Activated naive CD4-positive, alpha-beta T cell treated with anti-CD3 and anti-CD28 coated beads, Interleukin-2, amount 50 U/mL, for 16 hours (primary cell): ENCODE measurements at places on chromosomes 3 and 15.

DNA sequence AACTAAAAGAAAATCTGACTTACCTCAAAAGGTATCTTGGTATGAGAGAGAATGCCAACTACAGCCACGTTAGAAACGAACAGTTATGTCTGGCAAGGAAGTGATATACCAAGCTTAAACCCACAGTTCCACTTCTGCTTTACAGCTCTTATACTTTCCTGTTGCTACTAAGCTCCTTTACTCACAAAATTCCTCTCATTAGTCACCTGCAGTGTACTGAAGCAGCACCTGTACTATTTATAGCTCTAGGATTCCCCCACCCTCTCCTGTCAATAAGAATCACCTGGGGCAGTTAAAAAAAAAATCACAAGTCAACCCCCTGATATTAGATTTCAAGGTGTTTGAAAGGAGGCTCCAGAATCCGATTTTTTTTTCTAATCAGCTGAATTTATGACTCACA is 2.9 kb upstream of the TMEM266 start:
- DNase-seq, result no peak

DNA sequence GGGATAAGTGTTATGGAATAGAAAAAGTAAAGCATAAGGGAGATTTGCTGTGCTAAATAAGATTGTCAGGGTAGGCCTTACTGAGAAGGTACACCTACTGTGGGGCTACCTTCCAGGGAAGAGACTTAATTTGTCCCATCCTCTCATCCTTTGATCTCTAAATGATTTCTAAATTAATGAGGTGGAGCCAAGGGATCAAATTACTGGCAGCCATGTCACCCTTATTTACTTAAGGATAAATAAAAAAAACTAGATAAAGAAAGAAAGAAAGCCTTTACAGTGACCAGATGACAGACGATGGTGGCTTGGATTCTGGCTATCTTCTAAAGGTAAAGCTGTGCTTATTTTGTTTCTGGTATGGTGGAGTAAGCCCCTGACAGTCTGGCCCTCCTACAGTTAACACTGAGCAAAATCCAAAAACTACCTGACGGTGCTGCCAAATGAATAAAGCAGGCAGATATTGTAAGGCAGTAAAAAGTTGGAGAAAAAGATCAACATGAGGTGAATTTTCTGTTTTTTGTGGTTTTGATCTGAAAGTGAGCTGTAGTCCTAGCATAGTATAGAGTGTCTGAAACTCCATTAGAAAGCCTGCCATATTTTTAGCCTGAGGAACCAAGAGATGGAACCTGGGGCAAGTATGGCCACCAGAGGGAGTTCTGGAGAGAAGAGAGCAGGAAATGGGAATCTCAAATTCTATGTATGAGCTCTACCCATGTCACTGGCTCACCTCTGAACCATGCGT is 285.1 kb upstream of the MANF start:
- no peak for DNase-seq

DNA sequence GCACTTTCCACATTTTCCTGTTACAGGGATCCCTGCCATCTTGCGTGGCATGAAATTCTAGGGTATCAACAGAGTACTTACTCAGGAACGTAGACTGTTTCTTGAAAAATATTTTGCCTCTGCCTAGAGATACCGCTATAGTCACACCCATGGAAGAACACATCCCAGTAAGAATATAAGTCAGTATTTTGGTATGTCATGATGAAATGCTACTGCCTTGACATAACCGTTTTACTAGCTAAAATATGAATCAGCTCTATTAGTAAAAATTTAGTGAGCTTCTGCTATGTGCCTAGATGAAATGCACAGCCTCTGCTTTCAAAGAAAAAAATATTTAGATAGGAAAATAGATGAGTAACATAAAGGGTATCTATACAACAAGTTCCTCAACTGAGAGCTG is 276.4 kb downstream of the TBC1D5 start:
- DNase-seq, result no peak

DNA sequence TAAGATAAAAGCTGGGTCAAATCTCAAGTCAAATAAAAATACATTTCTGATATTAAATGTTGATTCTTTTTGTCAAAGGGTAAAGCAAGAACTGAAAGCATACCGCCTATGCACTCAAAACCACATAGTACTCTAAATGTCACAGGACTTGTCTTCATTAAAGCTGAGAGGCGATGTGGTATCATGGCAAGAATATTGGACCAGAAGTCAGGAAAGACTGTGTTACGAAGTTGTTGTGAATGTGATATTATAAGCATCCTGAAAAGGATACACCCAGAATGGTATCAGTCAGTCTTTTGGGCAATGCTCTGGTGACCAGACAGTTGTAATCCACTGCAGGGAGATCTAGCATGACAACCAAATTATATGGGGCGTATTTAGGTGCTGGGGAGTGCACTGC is 33.8 kb downstream of the TIGIT start:
- DNase-seq, result no peak

- no peak for DNase-seq
These were observed 33.4 kb downstream of the EIF3J start for GRCh38 chr15:44570361-44570760.

DNA sequence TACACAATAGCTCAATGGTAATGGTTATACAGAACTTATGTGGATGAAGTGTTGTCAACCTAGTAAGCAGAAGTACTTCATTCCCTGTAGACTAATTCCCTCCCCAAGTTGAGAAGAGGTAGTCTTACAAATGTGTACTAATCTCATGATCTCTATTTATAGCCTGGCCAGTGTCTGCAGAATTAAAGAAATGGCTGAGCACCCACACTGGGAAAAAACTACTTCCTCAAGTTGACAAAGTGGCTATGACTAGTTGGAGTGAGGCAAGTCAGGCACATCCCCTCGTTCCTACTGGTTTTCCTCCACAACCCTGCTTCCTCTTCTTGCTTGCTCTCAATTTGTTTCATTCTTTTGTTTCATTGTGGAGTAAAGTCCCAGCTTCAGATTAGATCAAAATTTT is 566.7 kb upstream of the ZNF717 start:
- DNase-seq, result no peak

GRCh38 chr3:152261329-152261728 is 7.4 kb upstream of the MBNL1 start:
- no peak for DNase-seq

GRCh38 chr3:172040078-172040980 is 951 bp downstream of the FNDC3B start:
- DNase-seq, result peak; percentile 32

DNA sequence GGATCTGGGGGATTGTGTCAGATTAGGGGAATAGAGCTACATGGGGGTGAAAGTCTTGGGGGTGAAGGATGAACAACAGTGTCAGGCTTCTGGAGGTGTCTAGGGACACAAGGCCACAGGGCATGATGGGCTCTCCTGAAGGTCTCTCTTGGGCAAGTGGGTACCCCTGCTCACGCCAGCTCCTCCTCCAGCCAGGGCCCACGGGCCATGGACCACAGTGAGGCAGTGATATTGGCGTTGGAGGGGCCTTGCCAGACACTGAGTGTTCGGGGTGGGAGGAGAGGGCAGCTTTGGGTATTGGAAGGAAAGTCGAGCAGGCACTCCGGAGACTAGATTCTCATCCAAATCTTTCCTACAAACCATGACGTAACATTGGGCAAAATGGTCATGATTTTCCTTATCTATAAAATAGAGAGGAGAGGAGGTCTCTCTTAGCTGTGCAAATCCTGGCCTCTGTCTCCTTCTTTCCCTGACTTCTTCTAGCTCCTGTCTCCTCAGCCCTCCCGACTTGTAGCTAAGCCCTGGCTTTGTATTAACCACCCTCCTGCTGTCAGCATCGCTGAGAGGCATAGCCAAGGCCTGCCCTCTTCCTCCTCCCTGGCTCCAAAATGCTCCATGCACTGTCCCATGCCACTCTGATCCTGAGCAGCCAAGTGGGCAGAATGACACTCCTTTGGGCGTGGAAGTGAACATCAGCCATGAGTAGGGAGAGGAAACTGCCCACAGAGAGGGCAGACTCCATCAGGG is 24.0 kb upstream of the SRP14 start:
- no peak for DNase-seq

DNA sequence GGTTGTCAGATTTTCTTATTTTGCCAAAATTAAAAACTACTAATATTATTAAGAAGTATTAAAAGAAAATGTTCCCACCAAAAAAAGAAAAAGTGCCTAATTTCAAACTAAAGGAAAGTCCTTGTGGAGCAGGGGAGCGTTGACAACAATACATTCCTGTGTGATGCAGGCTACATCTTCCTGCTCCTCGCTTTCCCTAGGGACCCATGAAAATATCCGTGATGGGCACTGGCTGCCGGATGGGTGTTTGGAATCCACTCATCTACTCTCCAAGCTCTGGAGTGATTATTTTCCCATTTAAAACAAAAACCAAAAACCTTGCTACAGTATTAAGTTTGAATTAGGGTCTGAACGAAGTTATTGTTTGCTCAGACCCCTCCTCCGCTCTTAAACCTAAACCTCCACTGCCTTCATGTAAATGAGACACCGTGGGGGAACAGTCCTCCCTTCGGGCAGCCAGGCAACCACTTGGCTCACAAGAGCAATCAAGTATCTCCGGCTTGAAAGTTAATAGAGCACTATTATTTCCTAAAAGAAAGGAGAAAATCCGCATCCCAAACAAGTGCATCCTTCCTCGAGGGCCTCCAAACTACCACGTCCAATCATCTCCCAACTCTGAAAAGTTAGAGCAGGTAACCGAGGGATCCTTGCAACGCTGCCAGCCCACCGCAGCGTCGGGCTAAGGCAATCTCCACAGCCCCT is 1.5 kb downstream of the ITGB5 start:
- no peak for DNase-seq

GRCh38 chr3:117118604-117119003 is 409.0 kb downstream of the TUSC7 start:
- DNase-seq, result no peak

DNA sequence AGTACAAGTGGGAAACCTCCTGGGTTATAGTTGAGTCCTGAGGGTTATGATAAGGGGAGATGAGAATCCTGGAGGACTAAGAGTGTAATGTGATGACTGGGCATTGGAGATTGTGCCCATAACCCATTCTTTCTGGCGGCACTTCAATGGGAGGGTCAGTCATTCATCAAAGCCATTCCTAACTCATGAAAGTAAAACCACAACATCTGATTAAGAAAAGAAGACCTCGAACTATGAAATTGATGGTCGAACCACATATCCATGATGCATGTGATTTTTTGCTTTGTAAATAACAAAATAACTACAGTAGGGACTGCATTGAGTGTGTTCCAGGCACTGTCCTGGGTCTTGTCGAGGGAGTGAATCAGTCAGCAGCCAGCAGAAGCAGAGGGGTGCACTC is 215.1 kb downstream of the SHQ1 start:
- DNase-seq, result no peak

GRCh38 chr3:119604878-119605277 is 7.2 kb downstream of the PLA1A start:
- DNase-seq, result no peak

- DNase-seq, result no peak
These were observed 42.2 kb downstream of the C3orf38 start for GRCh38 chr3:88191872-88192409.

GRCh38 chr15:58457466-58457965 is 25.7 kb downstream of the LIPC start:
- DNase-seq, result no peak

DNA sequence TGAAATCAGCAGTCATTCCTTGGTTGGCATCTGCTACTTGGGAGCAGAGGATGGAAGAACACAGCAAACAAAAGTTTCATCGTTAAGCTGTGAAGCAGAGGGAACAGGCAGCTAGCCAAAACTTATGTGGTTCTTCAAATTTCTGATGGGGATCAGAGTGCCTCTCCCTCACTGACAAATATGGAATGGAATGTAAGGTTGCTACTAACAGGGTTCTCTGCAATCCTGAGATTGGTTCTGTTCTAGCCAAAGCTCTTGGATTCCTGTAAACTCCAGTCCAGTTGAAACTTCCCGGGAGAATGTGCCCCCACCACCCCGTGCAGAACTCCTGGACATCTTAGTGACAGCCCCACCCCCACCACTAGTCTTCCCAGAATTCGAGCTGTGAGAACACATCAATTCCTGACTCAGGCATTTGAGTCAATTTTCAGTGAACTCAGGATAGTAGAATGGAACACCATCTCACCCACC is 55.9 kb upstream of the PHLDB2 start:
- DNase-seq, result no peak

DNA sequence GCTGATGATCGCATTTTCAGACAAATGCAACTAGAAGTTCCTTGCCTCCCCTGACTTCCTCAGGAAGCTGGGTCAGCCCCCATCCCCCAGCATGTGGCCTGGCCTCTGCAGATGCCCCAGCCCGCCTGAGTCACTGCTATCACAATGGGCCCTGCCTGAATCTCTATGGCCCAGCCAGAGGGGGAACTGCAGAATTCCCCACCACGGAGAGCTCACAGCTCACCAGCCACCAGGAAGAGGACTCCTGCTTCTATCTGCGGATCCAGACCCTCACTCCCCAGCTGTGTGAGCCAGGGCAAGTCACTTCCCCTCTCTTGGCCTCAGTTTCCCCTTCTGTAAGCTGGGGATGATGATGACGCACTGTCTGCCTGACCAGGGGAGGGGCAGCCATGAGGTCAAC is 6.9 kb downstream of the PLXND1 start:
- no peak for DNase-seq

- DNase-seq, result no peak
These were observed 97.4 kb upstream of the CCDC80 start for GRCh38 chr3:112738366-112738765.

DNA sequence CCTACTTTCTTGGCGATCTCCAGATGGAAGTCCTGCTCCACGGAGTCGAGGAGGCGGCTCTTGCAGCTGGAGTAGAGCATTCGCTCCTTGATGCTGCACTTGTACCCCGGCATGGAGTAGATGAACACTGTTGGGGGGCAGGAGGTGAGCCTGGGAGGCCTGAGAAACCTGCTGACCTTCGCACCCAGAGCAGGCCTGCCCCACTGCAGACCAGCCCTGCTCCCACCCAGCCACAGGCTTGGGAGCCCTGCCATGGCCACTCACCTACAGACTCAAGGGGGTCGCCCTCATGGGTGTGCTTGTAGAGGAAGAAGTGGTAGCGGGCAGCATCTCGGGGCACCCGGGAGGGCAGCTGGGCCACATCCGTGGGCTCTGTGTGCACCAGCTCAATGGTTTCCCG is 4.2 kb upstream of the TLR9 start:
- DNase-seq, result no peak

GRCh38 chr15:78434134-78434533 is 3.9 kb upstream of the IREB2 start:
- no peak for DNase-seq

DNA sequence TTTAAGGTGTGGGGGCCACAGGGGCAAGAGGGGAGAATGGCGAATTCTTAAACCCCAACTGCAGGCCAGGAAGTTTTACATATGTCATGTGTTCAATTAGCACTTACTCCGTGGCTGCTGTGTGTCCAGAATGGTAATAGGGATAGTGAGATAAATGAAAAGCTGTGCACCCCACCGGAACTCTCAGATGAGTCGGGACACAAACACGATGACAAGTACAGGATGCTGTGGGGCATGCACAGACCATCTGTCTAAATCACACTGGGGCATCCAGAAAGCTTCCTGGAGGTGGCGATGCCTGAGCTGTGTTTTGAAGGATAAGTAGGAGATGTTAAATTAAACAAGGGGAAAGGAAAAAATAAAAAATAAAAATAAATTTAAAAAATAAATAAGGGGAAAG is 18.3 kb upstream of the TMEM158 start:
- no peak for DNase-seq
